ENCODE measurements at places on chromosomes 13 and 19. TPM values are rescaled to one million over a fixed set of nuclear protein-coding genes. Genes with fewer than 3 reads are reported as not detected.

- H3K36me3 ChIP-seq: no peaks in the 10 kb centered on the region
- H3K27me3 ChIP-seq: no peaks in the 10 kb centered on the region
- no peak for DNase-seq
- peaks cover 6% of the 10 kb centered on the region for H3K4me1 ChIP-seq
These were observed 24.8 kb downstream of the KDM4B start for GRCh38 chr19:4993683-4994082.

- no peaks in the 10 kb centered on the region for H3K36me3 ChIP-seq
- no peak overlapping the region for H3K27ac ChIP-seq
- H3K4me3 ChIP-seq: no peak overlapping the region
- peaks cover 13% of the 10 kb centered on the region for H3K4me1 ChIP-seq
- DNase-seq: no peak
- H3K27me3 ChIP-seq: no peaks in the 10 kb centered on the region
These were observed 52.8 kb downstream of the GADD45B start for GRCh38 chr19:2528675-2529101.

DNA sequence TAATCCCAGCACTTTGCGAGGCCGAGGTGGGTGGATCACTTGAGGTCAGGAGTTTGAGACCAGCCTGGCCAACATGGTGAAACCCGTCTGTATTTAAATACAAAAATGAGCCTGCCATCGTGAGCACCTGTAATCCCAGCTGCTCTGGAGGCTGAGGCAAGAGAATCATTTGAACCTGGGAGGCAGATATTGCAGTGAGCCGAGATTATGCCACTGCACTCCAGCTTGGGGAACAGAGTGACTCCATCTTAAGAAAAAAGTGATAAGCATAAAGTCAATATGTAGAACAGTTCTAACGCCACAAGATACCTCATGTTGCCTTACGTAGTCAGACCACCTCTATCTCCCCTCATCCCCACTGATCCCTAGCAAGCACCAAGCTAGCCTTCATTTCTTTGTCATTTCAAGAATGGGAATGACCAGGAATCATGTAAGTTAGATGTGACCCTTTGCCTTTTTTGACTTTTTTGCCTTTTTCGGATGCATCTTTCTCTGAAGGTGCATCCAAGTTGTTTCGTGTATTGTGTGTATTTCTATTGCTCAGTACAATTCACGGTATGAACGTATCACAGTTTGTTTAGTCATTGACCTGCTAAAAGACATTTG, 6.4 kb downstream of the RPL21 start:
- no peak overlapping the region for H3K27ac ChIP-seq
- no peak for DNase-seq
- peaks cover 16% of the 10 kb centered on the region for H3K36me3 ChIP-seq
- no peak overlapping the region for H3K4me3 ChIP-seq
- peaks cover 22% of the 10 kb centered on the region for H3K4me1 ChIP-seq

DNA sequence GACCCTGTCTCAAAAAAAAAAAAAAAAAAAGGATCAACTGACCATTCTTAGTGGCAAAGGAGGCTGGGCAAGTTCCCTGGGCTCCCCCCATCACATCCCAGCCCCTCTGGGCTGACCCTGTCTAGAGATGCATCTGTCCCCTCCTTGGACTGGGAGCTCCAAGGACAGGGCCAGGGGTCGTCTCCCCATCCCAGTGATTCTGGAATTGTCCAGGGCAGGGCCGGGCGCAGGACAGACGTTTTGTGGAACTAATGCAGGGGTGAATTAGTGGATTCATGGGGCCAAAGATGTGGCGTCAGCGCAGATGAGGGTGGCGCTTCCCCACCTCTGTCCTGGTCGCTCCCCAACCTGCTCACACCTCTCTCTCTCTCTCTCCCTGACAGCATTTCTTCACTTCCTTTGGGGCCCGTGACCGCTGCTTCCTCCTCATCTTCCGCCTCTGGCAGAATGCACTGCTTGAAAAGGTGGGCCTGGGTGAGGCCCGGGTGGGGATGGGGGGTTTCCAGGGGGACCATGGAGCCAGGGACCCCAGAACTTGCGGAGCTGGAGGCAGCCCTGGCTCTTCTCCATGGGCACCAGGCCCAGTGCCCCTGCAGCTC, 11.1 kb downstream of the GRAMD1A start:
- no peaks in the 10 kb centered on the region for H3K36me3 ChIP-seq
- DNase-seq: no peak
- H3K4me3 ChIP-seq: no peak overlapping the region

GRCh38 chr13:64206430-64207225, 2791.0 kb upstream of the PCDH20 start:
- no peak overlapping the region for H3K4me3 ChIP-seq
- no peak for DNase-seq
- no peaks in the 10 kb centered on the region for H3K36me3 ChIP-seq
- no peaks in the 10 kb centered on the region for H3K27me3 ChIP-seq
- H3K27ac ChIP-seq: no peak overlapping the region
- H3K4me1 ChIP-seq: no peaks in the 10 kb centered on the region

- H3K27me3 ChIP-seq: no peaks in the 10 kb centered on the region
- H3K4me1 ChIP-seq: no peaks in the 10 kb centered on the region
- peaks cover 4% of the 10 kb centered on the region for H3K36me3 ChIP-seq
These were observed 538 bp downstream of the ZNF428 start for GRCh38 chr19:43618921-43619261.

GRCh38 chr19:49803529-49803856, 9.6 kb downstream of the FUZ start:
- H3K4me3 ChIP-seq: no peak overlapping the region
- no peak overlapping the region for H3K27ac ChIP-seq
- H3K36me3 ChIP-seq: peaks cover 80% of the 10 kb centered on the region
- no peaks in the 10 kb centered on the region for H3K4me1 ChIP-seq
- no peaks in the 10 kb centered on the region for H3K27me3 ChIP-seq

Gene NKPD1
- total RNA-seq: 0.09 TPM

Gene SWSAP1
- total RNA-seq: 1.7 TPM

- peak; percentile 55 for DNase-seq
- H3K4me3 ChIP-seq: no peak overlapping the region
- no peaks in the 10 kb centered on the region for H3K4me1 ChIP-seq
- no peak overlapping the region for H3K27ac ChIP-seq
- H3K27me3 ChIP-seq: peaks cover 29% of the 10 kb centered on the region
These were observed 6.8 kb upstream of the GRIN3B start for GRCh38 chr19:993361-993830.

- H3K4me3 ChIP-seq: no peak within 1 kb of the TSS
- H3K4me1 ChIP-seq: no peaks in the 10 kb centered on the region
- peaks cover 13% of the 10 kb centered on the region for H3K27me3 ChIP-seq
- no peak for DNase-seq
These were observed at the start of gene CEACAM3 for GRCh38 chr19:41796362-41796761. CEACAM3 (plus strand) TSS chr19:41796587; CDS start chr19:41796678, 91 bp downstream.

DNA sequence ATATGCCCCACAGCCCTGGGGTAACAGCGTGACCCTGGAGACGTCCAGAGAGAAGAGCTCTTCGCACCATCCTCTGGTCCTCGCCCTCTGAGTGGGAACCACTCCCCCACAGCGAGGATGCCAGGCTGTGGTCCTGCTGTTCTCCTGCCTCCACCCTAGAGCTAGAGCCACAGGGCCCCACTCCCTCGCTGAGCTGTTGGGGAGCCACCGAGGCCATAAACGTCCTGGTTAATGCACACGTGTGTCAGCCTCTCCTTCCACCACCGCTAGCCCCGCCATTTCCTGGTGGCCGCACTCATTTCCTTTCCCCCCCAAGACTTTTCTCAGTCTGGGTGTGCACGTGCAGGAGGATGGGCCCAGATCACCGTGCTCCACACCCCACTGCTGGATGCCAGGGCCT, 11.5 kb downstream of the CEACAM16 start:
- H3K4me1 ChIP-seq: no peaks in the 10 kb centered on the region
- H3K27ac ChIP-seq: no peak overlapping the region
- H3K27me3 ChIP-seq: no peaks in the 10 kb centered on the region

Gene CASP14
- total RNA-seq: not detected

GRCh38 chr13:37598597-37598996, at the start of gene POSTN:
POSTN (minus strand) TSS chr13:37598768; CDS start chr13:37598726, 42 bp downstream.
- DNase-seq: no peak
- H3K4me1 ChIP-seq: no peaks in the 10 kb centered on the region
- H3K4me3 ChIP-seq: no peak within 1 kb of the TSS

DNA sequence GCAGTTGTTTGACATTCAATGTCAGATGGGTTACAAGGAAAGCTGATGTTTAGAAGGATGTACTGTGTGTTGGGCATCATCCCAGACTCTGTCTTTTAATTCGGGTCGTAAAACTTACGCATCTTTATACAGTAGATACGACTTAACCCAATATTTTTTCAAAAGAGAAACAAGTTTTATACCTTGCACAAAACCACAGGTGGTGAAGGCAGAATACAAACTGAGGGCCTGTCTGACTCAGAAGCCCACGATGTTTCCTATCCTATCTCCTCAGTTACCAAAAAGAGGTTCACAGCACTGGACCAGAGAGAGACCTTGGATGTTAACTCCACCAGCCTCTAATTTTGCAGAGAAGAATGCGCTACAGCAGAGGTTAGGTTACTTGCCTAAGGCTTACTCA, 477.0 kb downstream of the FOXO1 start:
- peaks cover 39% of the 10 kb centered on the region for H3K4me1 ChIP-seq
- H3K4me3 ChIP-seq: no peak overlapping the region
- no peaks in the 10 kb centered on the region for H3K27me3 ChIP-seq
- no peak overlapping the region for H3K27ac ChIP-seq

DNA sequence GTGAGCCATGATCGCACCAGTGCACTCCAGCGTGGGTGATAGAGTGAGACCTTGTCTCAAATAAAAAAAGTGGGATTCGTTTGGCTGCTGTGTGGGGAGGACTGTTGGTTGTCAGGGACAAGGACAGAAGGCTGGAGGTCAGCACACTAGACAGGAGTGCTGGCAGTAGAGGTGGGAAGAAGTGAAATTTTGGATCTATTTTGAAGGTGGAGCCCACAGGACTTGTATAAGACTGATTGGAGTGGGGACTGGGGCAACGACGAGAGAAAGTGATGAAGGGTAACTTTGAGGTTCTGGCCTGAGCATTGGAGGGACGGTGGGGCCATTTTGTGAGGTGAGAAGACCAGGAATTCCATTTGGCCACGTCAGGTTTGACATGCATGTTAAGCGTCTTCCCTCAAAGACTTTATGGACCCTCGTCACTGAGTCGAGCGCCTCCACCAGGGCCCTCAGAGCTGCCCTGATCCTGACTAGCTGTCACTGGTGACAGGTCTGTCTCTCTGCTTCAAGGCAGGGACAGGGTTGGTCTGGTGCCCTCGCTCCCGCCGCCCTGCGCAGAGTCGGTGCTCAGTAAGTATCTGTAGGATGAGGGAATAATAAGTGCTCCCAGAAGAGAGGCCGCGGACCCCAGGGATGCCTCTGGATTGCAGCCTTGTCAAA, 673 bp downstream of the CTU1 start:
- peaks cover 7% of the 10 kb centered on the region for H3K4me1 ChIP-seq
- peak overlapping the region; percentile 85 for H3K4me3 ChIP-seq
- H3K27me3 ChIP-seq: no peaks in the 10 kb centered on the region
- H3K27ac ChIP-seq: peak overlapping the region; percentile 75

GRCh38 chr19:9032136-9032631, 22.0 kb upstream of the MUC16 start:
- DNase-seq: no peak
- H3K27ac ChIP-seq: no peak overlapping the region
- no peaks in the 10 kb centered on the region for H3K27me3 ChIP-seq
- no peaks in the 10 kb centered on the region for H3K4me1 ChIP-seq

DNA sequence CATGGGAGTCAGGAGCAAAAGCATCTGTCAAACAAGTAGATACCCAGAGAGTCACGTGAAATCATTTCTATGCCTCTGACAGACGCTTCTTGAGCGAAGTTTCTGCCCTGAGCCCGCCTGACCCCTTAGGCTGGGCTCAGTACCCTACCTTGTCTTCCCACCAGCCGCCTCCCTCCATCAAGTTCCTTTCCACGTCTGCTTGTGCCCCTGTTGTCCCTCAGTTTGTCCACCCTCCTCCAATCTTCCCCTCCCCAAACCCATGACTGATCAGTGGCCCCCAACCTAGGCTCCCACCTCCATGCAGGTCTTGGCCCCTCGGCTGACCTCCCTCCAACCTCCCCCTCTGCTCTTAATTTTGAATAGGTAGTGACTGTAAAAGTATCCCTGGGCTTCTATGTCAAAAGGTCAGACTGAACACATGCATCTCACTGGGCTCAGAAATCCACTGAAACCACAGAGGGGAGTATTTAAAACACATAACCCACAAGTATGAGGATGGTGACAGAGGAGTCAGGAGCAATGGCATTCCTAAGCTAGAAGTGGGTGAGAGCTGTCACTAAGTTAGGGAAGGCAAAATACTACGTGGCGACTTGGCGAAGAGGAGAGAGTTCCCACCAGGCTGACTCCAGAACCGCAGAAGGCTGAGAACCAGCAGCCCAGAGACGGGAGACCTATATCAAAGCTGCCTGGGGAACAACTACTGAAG, 1.7 kb upstream of the ZNF446 start:
- H3K4me3 ChIP-seq: peak overlapping the region; percentile 89
- H3K4me1 ChIP-seq: peaks cover 14% of the 10 kb centered on the region
- H3K36me3 ChIP-seq: no peaks in the 10 kb centered on the region
- DNase-seq: no peak
- H3K27ac ChIP-seq: no peak overlapping the region

Gene PINLYP
- total RNA-seq: 0.86 TPM

Gene CCNA1
- total RNA-seq: not detected

GRCh38 chr19:7265963-7266362, 28.3 kb downstream of the INSR start:
- H3K27me3 ChIP-seq: no peaks in the 10 kb centered on the region
- DNase-seq: peak; percentile 55
- H3K27ac ChIP-seq: peak overlapping the region; percentile 57
- peak overlapping the region; percentile 9 for H3K4me3 ChIP-seq
- peaks cover 32% of the 10 kb centered on the region for H3K4me1 ChIP-seq
- H3K36me3 ChIP-seq: peaks cover 21% of the 10 kb centered on the region

Gene PSG6
- not detected for total RNA-seq

Gene ANGPTL8
- not detected for total RNA-seq

Gene CGB5
- total RNA-seq: not detected

DNA sequence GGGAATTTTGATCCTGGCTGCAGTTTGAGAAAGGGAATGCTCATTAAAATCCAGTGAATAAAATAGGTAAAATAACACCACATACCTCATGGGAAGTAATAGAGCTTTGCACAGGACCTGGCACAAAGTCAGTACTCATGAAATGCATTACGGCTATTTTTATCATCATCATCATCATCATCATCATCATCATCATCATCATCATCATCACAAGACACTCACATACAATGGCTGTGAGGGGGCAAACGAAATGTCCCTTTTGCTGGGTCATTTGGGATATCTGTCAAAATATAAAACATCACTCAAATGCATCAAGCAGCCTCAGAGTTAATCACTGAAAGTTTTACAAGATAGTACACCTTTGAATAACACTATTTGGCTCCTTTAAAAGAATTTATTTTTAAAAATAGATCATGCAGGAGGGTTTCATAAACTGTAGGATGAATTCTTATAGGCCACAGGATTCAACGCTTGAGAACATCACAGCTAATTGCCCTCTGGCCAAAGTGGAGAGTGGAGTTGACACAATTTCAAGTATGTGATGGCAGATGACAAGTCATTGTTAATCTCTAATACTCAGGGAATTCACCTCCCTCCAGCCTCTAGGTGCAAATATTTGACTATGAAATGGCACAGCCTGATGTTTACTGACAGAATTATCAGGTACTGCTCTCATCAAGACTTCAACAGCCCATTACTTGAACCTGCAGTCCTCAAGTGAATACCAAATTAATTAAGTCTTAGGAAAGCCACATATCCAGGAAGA, 14.2 kb upstream of the ZNF599 start:
- H3K4me1 ChIP-seq: no peaks in the 10 kb centered on the region
- no peak for DNase-seq
- no peak overlapping the region for H3K4me3 ChIP-seq
- H3K27ac ChIP-seq: no peak overlapping the region

Data from psoas muscle (tissue), 8 donors.